K562 (cell line): ENCODE measurements at places on chromosomes 13 and 19. TPM values are rescaled to one million over a fixed set of nuclear protein-coding genes. Genes with fewer than 3 reads are reported as not detected.

DNA sequence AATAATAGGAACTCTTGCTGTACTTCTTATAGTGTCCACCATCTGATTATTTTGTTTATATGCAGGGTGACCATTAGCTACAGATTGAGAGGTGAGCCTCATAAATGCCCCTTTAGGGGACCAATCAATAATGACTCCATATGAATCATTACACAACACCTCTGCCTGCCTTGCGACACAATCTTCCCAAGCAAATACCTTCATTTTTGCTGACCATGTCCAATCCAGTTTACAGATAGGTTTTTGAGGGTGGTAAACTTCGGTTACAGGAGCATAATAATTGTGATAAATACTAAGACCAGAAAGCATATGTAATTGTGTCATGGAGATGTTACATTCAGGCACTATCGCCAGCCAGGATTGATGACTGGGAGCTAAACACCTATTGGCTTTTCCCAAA lies 23.6 kb upstream of the IL17D start:
- no peak for DNase-seq

- DNase-seq, result no peak
These were observed 40.0 kb upstream of the POU2F2 start for GRCh38 chr19:42172261-42172660.

- peak; percentile 28 for DNase-seq
These were observed 839 bp downstream of the MPHOSPH8 start for GRCh38 chr13:19634256-19634740.

Gene LRCH1
- 3.3 TPM in 2 replicates for polyA plus RNA-seq

Gene CYP4F3
- not detected in 2 replicates for polyA plus RNA-seq

- no peak for DNase-seq
These were observed 1971.4 kb downstream of the OLFM4 start for GRCh38 chr13:55000043-55000442.

DNA sequence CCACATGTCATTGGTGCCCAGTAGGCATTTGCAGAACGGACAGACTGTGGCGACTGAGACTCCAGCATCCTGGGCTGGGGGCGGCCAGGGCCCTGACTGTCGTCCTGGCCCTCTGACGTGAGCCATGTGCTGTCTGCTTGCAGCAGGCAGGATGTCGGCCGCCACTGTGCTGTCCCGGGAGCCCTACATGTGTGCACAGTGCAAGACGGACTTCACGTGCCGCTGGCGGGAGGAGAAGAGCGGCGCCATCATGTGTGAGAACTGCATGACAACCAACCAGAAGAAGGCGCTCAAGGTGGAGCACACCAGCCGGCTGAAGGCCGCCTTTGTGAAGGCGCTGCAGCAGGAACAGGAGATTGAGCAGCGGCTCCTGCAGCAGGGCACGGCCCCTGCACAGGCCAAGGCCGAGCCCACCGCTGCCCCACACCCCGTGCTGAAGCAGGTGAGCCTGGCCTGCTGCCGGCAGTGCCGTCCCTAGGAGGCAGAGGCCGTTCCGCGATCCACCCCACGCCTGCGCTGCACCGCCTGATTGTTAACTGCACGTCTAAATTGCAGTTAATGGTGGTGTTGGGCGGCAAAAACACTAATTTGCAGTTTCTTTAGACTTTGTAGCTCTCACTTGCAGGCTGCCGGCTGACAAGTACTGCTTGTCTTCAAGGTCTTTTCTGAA lies 14.2 kb downstream of the TSSK6 start:
- no peak for DNase-seq

DNA sequence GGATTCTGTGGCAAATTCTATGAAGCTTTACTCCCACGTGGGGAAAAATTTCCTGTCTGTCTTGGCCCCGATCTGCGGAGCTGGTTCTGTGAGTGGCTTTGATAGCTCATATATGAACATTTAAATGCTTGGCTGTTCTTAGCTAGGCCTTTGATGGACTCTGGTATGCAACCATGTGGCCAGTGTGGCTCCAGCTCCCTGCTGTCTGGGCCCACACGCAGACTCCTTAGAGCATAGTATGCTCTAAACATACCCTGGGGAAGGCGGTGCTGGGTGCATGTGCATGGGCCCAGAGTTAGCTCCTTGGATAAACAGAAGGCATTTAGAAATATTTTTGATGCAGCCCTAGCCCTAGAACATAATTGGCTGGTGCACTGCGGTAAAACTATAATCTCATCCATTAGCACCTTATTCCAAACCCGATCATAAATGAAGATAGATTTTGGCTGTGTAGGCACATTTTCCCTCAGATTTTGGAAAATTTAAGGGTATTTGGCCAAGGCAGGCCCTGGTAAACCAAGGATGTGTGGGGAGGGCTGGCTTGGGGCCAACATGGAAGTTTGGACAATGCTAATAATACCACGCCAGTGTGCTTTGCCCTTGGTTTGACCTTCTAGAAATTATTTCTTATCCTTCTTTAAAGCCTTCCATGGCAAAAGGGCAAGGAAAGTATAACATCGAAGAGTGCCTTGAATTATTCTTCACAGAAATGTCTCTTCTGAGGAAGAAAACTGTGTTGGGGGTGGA lies 153.5 kb downstream of the LMO7 start:
- no peak for DNase-seq
